ENCODE measurements at places on chromosomes 2 and 18. TPM values are rescaled to one million over a fixed set of nuclear protein-coding genes. Genes with fewer than 3 reads are reported as not detected.

- peak; percentile 55 for DNase-seq
These were observed 769.2 kb upstream of the FAM98A start for GRCh38 chr2:34368304-34368703.

DNA sequence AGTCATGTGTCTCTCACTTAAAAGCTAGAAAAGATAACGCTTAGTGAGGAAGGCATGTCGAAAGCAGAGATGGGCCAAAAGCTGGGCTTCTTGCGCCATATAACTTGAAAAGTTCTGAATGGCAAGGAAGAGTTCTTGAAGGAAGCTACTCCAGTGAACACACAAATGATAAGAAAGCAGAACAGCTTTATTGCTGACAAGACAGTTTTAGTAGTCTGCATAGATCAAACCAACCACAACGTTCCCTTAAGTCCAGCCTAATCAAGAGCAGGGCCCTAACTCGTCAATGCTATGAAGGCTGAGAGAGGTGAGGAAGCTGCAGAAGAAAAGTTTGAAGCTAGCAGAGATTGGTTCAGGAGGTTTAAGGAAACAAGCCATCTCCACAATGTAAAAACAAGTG, 55.7 kb downstream of the GALNT1 start:
- no peak for DNase-seq

DNA sequence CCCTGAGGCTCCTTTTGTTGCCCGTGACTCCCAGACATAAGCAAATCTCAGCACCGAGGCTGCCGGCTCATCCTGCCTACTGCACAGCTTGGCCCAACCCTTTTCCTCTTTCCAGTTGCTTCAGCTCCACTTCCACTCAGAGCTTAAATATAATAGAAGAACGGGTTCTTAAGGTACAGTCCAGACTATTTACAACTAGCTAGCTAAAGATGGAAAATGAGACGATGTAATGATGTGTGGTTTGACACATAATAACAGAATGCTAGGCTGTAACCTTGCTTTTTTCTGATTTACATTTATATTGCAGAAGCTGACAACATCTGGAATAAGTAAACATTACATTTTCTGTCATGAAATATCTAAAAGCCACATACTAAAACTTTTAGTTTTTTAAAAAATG, 26.9 kb upstream of the ATP9B start:
- no peak for DNase-seq

GRCh38 chr2:220936641-220937197, 635.4 kb downstream of the EPHA4 start:
- DNase-seq, result no peak

DNA sequence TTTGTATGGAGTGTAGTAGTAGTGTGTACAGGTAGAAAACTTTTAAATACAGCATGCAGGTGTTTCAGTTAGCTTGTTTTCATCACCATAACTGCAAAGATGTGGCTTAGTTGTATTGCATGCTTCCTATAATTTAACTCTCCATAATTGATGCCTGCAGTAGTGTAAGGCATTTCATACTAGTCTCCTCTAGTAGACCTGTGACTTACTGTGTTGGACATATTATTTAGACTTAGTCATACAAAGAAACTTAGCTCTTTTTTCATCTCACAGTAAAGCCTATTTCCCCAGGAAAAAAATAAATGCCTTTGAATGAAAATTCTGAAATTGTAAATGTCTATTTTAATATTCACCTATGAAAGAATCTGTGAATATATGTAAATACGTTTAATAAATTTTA, 52.8 kb upstream of the TWSG1 start:
- no peak for DNase-seq

- DNase-seq, result no peak
These were observed 568.5 kb downstream of the CMPK2 start for GRCh38 chr2:6297238-6297637.

- no peak for DNase-seq
These were observed 83.3 kb upstream of the CD28 start for GRCh38 chr2:203623096-203623495.

DNA sequence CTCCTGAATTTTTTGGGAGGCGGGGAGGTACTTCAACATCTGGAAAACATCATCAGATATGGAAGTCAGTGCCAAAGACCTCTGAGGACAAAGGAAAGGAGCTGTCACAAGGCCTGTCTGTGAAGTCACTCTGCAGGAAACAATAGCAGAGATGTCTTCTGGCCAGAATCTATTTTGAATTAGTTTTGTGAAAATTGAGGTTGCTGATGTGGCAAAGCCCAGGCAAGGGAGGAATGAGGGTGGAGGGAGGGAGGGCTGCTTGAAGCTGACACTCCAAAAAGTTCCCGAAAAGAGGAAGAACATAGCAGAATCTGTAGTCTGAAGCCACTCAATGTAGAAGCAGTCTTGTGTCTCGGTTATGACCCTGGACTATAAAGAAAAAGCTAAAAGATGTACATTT, 151.1 kb upstream of the LHCGR start:
- no peak for DNase-seq

DNA sequence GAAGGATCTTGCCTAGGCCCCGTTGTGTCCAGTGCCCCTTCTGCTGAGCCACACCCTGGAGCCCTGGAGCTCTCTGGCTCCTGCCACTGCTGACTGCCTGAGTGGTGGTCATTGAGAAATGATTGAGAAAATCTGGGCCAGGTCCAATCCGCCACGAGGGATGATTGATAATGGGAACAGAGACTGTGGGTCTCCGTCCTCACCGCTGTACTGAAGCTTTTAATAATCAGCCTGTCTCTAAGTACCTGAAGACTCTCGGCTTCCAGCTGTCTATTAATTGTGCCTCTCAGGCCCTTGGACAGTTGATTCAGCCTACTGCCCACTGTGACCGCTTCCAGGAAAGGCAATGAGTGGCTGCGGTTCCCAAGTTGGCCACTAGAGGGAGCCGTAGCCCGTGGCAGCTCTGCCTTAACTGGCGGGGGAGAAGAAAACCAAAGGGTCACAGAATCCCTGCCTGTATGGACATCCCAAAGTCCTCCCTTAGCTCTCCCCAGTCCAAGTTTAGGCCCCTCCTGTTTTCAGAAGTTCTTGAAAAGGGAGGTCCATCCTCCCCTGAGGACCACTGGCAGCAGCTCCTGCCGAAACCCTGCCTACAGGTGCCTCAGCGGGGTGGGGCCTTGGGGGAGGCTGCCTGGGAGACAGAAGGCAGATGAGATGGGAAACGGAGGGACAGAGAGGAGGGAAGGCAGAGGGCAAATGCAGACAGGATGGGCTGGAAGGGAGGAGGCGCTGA, 213.6 kb downstream of the TNS1 start:
- DNase-seq, result peak; percentile 96

GRCh38 chr18:74654638-74655037, 57.0 kb downstream of the ZNF407 start:
- DNase-seq, result no peak

DNA sequence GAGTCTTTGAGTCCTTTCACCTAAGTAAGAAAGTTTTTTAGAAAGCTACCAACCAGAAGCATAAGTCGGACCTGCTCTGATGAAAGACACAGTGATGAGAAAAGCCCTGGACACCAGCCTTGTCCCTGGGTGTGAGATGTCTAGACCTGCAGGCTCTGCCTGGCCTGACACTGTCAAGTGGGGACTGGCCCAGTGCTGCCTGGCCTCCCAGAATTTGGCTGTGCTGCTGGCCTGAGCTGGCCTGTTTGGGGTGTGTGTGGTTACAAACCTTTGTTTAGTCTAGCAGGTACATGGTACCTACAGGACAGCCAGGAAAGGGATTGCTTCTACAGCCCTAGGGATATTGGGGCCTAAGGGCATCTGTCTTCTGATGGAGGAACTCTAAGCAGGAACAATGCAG, 48.3 kb downstream of the ASB1 start:
- DNase-seq, result no peak

- no peak for DNase-seq
These were observed 40.6 kb upstream of the RFX8 start for GRCh38 chr2:101515477-101515876.

- DNase-seq, result no peak
These were observed 97.0 kb upstream of the CD226 start for GRCh38 chr18:70044632-70045031.

GRCh38 chr2:178819147-178819875, 12.1 kb upstream of the TTN start:
- DNase-seq, result no peak

GRCh38 chr18:48576457-48576771, 37.6 kb downstream of the CTIF start:
- no peak for DNase-seq

GRCh38 chr2:154032220-154032619, 160.5 kb downstream of the GALNT13 start:
- DNase-seq, result no peak

The DLGAP1 gene
- total RNA-seq, result 11.5 TPM

The DSEL gene
- total RNA-seq, result 3.9 TPM

The CNTNAP5 gene
- total RNA-seq, result 8.2 TPM

The PLB1 gene
- total RNA-seq, result 0.77 TPM

The CFC1B gene
- not detected for total RNA-seq

The LIMS4 gene
- total RNA-seq, result not detected

The ECEL1 gene
- total RNA-seq, result 1.6 TPM
